T-helper 2 cell (primary cell): ENCODE measurements at places on chromosomes 6 and 20.

GRCh38 chr20:46171909-46172308 lies 53.8 kb downstream of the CD40 start:
- DNase-seq: no peak

DNA sequence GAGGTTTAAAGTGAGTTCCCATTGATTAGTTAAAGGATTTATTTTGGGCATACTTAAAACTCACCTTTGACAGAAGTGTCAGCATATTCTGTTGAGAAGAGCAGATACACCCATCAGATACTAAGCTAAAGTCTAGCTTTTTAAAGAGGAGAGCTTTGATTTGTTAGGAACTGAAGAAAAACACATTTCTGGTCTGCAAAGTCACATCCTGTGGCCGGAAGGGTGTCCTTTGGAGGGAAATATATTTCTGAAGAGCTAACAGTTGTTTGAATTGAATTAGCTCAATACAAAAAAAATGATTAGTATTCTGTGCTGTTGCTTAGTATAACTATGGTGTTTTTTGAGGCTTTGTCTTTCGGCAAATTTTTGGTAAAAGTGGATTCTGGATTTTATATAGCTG lies 302.7 kb downstream of the RFPL4B start:
- no peak for DNase-seq

DNA sequence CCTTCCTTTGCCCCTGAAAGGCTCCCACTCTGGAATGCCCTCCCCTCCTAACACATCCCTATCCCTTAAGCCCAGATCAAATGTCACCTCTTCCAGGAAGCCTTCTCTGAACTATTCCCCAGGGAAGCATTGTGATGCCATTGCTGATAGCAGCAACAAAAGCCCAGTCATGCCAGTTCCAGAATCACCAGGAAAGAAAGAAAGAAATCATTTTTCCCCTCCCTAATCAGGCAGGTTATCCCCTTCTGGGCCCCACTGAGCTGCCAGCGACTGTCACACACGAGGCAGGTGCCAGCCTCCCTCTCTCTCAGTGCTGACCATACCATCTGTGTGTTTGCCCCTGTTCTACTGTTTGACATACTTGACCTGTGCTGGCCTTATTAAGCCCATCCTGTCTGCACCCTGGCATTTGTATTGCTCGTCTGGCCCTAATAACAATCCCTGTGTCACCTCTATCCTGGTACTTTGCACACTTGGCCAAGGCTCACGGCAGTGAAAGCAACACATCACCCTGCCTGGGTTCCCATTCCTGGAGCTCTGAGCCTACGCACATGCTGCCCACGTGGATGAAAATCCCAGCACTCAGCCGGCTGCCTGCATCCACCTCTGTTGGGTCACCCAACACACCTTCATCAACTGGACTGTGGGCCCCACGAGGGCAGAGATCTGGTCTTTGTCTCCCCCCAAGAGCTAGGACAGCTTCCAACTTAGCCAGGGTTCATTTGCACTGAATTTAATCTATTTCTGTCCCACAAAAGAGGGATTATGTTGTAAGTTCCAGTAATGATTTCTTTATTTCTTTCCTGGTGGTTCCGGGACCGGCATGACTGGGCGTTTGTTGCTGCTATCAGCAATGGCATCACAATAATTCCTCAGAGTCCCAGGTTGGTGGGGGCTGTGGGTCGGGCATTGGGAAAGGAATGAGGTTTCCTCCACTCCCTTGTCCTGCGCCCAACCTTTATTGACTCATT lies 5.3 kb upstream of the BPIFB1 start:
- DNase-seq: no peak

DNA sequence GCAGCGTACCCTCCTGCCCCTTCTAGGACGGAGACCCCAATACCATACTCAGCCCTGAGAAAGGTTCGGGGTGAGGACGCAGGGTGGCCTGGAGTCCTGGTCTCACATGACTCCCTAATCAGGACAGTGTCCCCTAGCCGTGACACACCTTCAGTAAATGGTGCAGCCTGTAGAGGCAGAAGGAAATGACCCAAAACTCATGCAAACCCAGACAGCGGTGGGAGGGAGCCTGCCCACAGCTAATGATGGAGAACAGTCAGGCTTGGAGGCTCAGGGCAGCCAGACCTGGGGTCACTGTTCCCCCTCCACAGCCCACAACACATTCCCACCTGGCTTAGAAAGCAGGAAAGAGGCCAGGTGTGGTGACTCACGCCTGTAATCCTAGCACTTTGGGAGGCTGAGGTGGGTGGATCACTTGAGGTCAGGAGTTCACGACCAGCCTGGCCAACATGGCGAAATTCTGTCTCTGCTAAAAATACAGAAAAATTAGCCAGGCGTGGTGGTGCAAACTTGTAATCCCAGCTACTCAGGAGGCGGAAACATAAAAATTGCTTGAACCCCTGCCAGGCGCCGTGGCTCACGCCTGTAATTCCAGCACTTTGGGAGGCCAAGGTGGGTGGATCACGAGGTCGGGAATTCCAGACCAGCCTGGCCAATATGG lies 8.8 kb upstream of the HMGA1 start:
- no peak for DNase-seq

DNA sequence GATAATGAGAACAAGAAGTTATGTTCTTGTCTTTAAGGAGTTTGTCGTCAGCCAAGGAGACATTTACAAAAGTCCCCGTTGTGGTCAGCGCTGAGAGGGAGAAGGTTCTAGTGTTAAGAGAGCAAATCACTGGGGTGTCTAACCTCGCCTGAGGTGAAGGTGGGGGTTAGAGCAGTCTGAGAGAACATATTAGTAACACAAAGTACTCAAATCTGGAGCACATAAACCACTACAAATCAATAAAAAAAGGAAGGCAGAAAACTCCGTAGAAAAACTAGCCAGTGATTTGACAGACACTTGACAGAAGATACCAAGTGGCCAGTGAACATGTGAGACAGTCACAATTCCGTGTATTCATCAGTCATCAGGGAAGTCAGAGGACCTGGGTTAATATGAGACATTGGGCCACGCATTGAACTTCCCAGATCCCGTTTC lies 45.4 kb downstream of the CDS2 start:
- no peak for DNase-seq

- no peak for DNase-seq
Observed at GRCh38 chr20:23086056-23086566, at the start of gene CD93. TSS of gene CD93 (minus strand) at chr20:23086324. CDS start at chr20:23086192, 132 bp downstream.

- no peak for DNase-seq
Observed at GRCh38 chr6:52497652-52498408, 77.7 kb downstream of the EFHC1 start.

DNA sequence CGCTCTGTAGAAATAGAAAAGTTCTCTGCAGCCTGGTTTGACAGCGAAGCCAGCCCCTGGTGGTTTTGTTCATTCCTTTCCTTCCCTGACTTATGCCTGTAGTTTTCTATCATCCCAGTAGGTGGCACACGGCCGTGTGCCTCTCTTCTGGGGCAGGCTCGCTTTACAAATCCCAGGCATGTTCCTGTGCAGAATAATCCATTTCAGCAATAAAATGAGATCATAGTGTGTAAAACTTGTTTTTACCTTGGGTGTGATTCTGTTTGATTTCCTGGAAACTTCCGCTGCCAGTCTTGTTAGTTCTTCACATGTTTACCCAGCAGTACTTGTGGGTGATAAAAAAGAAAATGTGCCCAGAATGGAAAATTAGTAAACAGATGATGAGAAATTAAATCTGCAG lies 7.4 kb upstream of the INSM1 start:
- no peak for DNase-seq

DNA sequence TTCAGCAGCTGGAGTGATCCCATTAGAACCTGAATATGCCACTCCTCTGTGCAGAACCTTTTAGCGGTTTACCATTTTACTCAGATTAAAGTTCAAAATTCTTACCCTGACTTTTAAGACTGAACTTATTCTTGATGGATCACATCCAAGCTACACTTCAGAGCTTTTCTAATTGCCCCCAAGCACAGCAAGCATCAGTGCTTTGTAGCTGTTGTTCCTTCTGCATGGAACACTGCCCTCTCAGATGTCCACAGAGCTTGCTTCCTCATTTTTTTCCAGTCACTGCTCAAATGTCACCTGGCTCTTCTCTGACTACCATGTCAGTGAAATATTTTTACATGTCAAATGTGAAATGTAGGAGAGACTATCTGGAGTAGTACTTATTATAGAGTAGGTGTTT lies 1.6 kb upstream of the SLC35B3 start:
- no peak for DNase-seq

DNA sequence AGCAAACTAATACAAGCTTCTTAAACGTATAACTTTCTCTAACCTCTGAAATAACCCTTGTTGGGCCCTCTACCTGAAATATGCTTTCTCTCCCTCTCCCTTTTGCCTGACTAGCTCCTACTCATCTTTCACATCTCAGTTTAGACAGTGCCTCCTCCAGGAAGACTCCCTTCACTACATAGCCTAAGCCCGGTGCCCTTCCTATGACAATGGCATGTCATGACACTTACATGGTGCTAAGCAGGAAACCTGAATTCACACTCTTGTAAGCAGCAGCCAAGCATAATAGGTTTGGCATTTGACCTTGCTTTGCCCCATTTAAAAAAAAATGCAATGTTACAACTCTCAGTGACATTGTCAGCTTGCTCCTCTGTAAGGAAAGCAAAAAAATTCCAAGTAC lies 33.1 kb upstream of the FBXL4 start:
- DNase-seq: no peak

- DNase-seq: no peak
Observed at GRCh38 chr6:156131221-156131903, 645.8 kb upstream of the ARID1B start.

- peak; percentile 91 for DNase-seq
Observed at GRCh38 chr20:35447082-35447789, 8.2 kb upstream of the CEP250 start.

DNA sequence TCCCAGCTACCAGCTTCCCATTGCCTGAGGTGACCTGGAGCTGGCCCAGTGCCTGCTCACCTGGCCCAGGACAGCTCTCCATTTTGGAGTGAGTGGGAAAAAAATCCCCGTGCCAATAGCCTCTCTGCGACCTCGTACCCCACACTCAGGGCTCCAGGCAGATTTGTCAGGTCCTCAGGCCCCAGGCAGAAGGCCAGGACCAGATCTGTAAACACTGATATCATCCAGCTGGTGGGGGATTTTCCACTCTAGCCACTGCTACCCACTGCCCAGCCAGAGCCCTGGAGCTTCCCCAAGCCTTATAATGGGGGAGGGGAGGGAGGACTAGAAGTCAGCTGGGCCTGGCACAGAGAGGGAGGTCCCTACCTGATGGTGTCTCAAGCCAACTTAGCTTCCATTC lies 1.3 kb upstream of the PGC start:
- no peak for DNase-seq

DNA sequence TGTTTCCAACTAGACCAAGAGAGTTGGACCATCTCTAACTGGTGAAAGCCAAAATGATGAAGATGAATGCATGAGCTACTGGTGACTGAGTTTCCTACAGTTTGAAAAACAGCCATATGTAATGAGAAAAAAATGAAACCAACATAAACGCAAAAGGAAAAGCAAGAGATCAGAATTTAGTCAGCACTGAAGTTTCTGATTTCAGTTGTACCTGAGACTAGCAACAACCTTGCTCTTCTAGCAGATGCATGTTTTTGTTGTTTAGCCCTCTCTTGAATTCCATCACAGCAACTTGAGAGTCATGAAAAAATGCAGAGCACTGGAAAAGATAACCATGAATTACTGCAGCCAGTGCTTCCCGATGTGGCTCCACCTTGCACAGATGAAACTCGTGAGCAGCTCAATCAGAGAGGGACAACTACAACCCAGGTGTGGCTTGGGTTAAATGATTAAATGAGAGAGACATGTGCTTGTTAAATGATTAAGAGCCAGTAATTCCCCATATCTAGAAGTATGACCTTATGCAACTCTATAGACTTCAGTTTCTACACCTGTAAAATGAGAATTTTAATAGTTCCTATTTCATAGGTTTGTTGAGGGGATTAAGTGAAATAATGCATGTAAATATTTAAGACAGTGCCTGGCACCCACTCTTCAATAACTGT lies 104.8 kb downstream of the ELOVL4 start:
- DNase-seq: no peak

DNA sequence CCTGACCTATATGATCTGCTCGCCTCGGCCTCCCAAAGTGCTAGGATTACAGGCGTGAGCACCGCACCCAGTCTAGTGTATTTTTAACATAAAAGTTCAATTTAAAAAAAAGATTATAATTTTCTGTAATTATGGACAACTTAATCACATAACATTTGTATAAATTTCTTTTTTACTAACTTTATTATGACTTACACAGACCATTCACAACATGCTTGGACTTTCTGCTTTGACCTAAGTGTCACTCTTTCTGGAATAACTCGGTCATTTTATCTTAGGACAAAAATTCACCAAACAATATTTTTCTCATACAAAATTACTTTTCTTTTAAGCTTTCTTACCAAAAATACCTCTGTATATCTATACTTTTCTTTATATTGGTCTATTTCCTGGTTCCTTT lies 15.4 kb upstream of the IL22RA2 start:
- no peak for DNase-seq

DNA sequence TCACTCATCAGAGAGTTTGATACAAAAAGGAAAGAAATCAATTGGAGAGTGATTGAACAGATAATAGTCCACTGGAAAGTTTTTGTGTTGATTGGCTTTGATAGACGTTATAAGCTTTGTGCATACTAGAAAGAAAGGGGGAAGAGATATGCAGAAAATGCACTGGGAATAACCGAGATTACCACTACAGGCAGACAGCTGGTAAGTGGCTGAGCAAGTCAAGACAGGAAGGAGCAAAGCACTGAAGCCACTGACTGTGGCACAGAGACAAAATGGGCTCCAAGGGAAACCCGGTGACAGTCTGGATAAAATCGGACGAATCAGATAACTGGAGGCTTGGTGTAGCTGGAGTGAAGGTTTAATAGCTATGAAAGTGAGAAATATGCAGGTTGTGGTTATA lies 209.0 kb downstream of the SIM1 start:
- no peak for DNase-seq

GRCh38 chr6:149929422-149929821 lies 6.5 kb upstream of the RAET1G start:
- no peak for DNase-seq

DNA sequence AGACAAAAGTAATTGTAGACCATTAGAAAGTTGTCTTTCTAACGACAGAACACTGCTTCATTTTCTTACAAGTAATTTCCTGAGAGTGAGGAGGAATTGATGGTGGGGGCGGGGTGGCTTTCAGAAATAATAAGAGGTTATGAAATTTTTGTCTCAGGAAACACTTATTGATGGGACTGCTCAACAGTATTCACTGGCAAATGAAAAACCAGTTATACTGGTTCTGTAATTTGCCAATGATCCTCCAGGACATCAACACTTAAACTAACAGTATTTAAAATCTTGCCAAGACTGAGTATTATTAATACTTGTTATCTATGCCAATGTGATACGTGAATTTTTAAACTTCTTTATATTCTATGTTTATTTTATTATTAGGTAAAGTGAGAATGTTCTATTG lies 41.8 kb upstream of the FUT9 start:
- no peak for DNase-seq

- DNase-seq: no peak
Observed at GRCh38 chr6:161261325-161261724, 12.5 kb downstream of the AGPAT4 start.

GRCh38 chr6:20868397-20869096 lies 334.3 kb downstream of the CDKAL1 start:
- no peak for DNase-seq
